ENCODE measurements at places on chromosomes 4 and X.

DNA sequence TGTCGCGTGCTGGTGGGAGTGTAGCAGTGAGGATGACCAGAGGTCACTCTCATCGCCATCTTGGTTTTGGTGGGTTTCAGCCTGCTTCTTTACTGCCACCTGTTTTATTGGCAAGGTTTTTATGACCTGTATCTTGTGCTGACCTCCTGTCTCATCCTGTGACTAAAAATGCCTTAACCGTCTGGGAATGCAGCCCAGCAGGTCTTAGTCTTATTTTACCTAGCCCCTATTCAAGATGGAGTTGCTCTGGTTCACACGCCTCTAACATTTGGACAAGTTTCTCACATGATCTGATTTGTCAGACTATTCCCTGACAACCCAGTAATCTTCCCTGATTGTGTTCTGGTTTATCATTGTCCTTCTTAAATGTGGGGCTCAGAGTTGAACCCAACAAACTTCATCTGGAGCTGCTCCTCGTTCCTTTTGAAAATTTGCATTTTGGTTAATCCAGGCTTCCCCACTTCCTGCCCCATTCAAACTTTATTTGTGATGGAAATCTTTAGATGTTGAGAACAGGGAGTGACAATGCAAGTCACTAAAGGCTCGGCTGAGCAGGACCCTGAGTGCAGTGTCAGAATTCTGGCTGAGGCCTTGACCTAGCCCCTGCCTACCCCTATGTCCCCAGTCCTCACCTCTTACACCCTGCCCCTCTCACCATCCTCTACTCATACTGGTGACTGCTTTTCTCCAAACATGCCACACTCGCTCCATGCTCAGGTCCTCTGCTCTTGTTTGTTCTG is 226.8 kb downstream of the STIM2 start:
- no peak for DNase-seq

- DNase-seq = no peak
These were observed 263.3 kb upstream of the GPRIN3 start for GRCh38 chr4:89570931-89571330.

GRCh38 chr4:183888564-183888963 is 16.5 kb upstream of the STOX2 start:
- no peak for DNase-seq

DNA sequence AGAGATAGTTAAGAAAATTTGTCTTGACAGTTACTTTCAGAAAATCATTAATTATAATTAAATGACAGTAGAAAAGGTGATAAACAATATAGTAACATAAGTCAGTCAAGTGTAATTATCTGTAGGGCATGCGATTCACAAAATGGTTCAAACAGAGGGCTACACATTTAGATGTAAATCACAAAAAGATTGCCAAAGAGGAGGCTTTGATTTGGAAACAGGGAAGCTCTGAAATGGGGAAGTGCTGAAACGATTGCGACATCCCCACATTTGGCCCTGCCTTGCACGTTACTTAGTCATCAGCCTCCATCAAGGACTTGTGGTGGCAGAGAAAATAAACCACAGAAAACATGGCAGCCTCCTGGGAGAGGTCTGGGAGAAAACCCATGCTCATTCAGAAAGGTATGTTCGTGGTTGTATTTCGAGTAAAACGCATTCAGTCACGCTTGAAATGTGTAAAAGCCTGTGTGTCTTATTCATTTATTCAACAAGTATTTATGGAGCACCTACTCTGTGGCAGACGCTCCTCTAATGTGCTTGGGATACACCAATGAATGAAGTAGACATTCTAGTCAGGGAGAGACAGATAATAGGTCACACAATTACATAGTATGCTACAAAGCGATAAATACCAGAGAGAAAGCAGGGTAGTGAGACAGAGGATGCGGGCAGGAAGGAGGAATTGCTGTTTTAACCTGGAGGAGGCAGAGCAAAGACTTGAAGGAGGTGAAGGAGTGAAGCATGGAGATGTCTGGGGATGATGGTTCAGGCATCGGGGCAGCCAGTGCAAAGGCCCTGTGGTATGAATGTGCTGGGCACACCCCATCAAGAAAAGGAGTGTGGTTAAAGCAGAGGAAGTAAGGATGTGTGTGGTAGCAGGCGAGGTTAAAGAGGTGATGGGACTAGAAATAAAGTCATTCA is 7.8 kb downstream of the RBM47 start:
- peak; percentile 68 for DNase-seq

DNA sequence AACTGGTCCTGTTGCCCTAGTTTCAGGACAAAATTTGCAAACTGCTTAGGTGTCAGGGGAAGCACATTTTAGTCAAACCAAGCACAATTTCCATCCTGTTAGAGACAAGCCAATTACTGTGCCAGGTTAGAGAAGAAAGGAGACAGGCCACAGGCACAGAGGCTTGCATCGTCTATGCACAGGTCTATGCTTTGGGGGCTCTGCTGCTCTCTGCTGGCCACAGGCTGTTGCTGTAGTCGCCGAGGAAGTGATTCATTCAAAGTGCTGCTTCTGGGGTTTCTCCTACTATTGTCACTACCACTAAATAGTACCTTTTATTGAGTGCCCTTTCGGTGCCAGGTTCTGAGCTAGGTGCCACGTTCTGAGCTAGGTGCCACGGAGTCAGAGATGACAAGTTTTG is 45.5 kb downstream of the VGLL1 start:
- peak; percentile 61 for DNase-seq

Measured in transverse colon (tissue), 4 donors.